Kidney (tissue), 22 donors: ENCODE measurements at places on chromosomes 3 and 15.

GRCh38 chr3:129592381-129593131 is 13.9 kb downstream of the PLXND1 start:
- DNase-seq, result peak; percentile 88

- DNase-seq, result peak; percentile 83
Observed at GRCh38 chr15:90664650-90665287, 52.4 kb upstream of the BLM start.

GRCh38 chr15:58110999-58111717 is 27.0 kb upstream of the AQP9 start:
- no peak for DNase-seq

DNA sequence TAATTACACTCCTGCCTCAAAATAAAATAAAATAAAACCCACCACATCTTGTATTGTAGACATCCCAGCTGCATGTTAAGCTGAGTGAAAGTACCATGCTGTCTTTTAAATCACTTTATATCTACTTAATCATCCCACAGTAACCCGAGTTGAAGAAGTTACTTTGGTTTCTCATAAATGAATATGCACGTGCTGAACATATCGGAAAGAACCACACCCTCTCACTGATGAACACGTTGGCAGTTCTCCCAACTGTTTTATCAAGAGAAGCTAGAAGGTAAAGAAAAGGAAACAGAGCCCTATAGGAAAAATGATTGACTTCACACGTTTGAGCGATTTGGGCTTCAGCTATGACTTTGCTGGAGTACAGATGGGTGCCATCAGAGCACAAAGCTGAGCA is 15.9 kb upstream of the TM4SF19 start:
- DNase-seq, result no peak

- no peak for DNase-seq
Observed at GRCh38 chr15:71538181-71538580, 272.2 kb upstream of the NR2E3 start.

- DNase-seq, result no peak
Observed at GRCh38 chr3:170641510-170642236, 55.8 kb upstream of the SLC7A14 start.

GRCh38 chr3:882533-882932 is 210.3 kb upstream of the CNTN6 start:
- no peak for DNase-seq

GRCh38 chr15:81469154-81469553 is 95.1 kb upstream of the TMC3 start:
- no peak for DNase-seq

DNA sequence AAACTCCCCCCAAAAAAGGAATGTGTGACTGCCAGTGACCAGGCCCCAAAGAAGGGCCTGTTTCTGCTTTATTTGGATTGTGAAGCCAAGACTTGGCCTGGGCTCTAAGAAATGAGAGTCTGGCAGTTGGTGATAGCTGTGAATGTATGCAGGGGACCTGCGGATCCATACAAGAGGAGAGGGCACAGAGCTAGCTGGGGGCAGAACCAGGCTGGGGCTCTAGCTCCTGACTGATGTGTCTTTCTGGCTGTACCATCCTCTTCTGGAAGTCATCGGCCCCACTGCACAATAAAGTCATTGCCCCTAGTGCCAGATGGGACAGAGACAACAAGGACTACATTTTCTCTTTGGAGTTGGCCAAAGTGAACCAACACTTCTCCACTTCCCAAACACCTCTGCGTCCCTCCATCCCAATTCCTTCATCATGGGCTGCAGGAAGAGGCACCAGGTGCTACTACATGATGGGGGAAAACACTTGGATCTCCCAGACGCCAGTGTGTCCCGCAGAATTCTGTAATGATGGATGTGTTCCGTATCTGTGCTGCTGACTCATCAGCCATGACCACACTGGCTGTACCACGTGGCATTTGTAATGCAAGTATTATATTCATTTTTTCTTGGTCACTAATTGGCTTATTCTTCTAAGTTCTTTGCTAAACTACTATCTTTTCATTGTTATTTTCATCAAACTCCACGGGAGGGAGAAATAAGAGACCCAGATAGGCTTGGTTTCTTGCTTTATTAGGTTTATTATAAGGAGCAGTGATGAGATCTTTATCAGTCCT is 1.7 kb upstream of the PLA2G4F start:
- DNase-seq, result no peak

DNA sequence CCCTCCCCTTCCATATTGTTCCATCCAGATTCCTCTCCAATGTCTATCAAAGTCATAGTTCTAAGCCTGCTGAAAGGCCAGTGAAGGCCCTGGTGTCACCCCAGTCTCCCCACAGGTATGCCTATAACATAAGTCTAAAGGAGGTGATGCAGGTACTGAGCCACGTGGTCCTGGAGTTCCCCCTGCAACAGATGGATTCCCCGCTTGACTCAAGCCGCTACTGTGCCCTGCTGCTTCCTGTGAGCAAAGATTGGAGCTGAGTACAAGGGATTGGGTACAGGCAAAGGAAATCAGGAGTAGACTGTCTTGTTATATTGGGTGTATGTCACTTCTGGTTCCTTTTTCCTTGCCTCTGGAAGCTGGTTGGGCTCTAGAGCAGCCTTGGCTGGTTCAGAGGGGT is 8.2 kb downstream of the EIF2B5 start:
- DNase-seq, result no peak

DNA sequence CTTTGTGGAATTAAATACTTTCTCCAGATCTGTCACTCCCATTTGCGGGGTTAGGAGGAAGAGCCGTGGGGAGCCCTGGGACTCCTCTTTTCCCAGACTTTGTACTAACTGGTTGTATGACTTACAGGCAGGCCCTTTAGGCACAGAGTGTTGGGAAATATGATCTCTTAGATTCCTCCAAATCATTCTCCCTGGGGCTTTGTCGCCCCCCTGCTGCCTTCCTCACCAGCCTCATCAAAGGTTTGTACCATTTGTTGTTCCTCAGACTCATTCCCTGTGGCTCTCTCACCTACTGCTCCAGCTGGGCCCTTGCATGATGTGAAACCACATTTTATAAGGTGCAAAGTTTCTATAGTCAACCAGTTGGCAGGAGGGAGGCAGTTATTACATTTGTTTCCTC is 56.4 kb downstream of the CRYGS start:
- no peak for DNase-seq

DNA sequence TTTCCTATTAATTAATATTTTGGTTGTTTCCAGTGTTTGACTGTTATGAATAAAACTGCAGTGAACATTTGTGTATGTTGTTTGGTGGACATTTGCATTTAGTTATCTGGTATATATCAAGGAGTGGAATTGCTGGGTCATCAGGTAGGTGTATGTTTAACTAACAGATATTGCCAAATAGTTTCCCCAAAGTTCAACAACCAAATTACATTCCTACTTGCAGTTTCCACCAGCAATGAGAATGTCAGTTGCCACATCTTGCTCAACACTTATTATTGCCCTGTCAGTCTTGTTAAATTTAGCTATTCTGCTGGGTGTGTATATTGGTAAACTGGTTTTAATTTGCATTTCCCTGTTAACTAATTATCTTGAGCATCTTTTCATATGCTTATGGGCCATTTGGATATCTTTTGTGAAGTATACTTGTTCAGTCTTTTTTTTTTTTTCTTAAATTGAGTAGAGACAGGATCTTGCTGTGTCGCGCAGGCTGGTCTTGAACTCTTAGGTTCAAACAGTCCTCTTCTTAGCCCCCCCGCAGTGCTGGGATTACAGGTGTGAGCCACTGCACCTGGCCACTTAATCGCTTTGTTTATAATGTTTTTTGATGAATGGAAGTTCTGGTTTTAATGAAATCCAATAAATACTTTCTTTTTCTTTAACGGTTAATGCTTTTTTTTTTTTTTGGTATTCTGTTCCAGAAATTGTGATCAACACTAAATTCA is 7.9 kb downstream of the FEM1B start:
- DNase-seq, result no peak

GRCh38 chr15:86263230-86263629 is 183.6 kb downstream of the AGBL1 start:
- no peak for DNase-seq

DNA sequence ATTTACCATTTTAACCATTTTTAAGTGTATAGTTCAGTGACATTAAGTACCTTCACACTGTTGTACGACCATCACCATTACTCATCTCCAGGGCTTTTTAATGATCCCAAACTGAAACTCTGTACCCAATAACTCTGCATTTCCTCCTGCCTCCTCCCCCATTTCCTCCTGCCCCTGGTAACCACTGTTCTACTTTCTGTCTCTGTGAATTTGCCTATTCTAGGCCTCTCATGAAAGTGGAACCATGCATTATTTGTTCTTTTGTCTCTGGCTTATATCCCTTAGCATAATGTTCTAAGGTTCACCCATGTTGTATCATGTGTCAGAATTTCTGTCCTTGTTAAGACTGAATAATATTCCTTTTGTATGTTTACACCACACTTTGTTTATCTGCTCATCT is 154.2 kb downstream of the MECOM start:
- DNase-seq, result no peak

DNA sequence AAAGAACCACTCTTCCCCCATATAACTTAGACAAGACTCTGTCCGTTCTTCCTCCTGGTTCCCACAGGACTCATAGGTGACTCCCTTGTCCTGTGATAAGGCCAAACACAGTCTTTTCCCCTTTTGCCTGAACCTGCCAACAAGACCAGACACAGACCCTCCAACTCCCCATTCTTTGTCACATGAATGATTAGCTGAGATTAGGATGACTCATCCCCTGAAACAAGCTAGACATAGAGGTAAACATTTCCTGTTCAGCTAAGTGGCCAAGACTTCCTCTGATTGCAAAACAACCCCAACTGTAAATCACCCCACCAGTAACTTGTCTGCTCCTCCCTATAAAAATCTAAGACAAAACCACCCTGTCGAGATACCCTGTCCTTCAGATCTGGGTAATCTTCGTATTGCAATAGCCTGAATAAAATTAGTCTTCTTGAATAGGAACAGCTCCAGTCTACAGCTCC is 11.4 kb upstream of the HTR3E start:
- no peak for DNase-seq

GRCh38 chr3:32641356-32641755 is 43.6 kb upstream of the CNOT10 start:
- peak; percentile 17 for DNase-seq

- DNase-seq, result no peak
Observed at GRCh38 chr15:58582160-58582559, 150.4 kb downstream of the LIPC start.

DNA sequence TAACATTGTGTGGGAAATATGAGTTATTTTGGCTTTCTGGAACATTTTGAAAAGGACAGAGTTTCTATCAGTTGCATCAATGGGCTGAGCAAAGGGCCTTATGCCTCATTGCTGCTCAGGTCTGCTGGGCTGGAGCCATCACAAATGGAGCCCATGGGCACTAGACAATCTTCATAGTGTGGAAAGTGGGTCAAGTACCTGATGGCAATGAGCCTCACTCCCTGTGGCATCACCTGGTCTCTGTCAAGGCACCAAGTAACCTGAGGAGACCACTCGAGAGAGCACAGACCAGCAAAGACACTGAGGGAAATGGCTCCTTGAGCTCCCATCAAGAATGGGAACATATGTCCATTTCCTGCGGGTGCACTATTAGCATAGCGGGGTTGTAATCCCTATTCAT is 96.7 kb upstream of the PPP2R3A start:
- no peak for DNase-seq

GRCh38 chr3:131432441-131432840 is 50.9 kb downstream of the NUDT16 start:
- no peak for DNase-seq

DNA sequence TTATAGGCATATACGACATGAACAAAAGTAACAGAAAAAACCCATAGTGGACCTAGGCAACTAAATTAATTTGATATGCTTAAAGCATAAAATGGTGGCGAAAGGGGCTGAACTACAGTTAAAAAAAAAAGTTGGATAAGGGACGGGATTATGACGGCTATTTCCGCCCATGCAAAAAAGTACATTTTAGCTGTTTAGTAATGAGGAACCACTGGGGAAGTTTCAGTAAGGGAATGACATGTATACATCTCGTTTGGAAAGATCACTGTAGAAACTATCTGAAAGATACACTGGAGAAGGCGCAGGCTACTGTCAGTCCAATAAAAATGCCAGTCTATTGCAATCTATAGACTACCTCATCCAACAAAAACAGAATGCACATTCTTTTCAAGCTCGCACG is 65.6 kb downstream of the ZNF148 start:
- DNase-seq, result no peak

GRCh38 chr3:138097192-138098172 is 17.9 kb downstream of the DZIP1L start:
- no peak for DNase-seq

DNA sequence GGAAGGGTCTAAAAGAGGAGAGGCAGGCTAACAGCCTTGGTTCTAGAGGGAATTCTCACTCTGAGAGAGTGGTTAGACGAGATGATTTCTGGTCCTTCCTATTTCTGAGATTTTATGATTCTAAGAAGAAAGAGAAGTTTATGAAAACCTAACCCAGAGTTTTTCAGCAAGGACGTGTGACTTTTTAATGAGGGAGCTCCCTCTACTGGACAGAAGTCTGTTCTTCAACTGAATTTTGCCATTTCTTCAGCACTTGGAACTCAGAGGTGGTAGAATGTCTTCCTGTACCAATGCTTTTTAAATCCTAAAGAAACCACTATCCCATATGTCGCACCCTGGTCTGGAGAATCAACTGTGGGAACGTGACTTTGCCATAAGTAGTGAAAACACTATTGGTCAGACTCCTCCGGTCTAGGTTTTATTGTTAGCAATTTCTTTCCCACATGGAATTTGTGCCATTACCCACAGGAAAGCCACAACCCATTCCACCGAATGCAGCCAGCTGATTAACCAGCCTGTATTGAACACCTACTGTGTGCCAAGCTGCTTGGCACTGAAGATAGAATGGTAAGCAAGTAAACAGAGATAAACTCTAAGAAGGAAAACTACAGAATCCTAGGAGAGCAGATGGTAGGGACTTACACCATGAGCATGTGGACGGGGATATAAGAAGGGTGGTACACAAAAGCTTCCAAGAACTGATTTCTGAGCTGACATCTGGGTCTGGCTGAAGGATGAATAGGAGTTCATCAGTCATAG is 199.5 kb upstream of the LMCD1 start:
- no peak for DNase-seq

GRCh38 chr3:36433511-36433910 is 53.2 kb downstream of the STAC start:
- DNase-seq, result no peak

- peak; percentile 43 for DNase-seq
Observed at GRCh38 chr3:139319428-139320402, 24.1 kb upstream of the MRPS22 start.

- DNase-seq, result no peak
Observed at GRCh38 chr3:193837347-193837827, 244.4 kb downstream of the OPA1 start.

DNA sequence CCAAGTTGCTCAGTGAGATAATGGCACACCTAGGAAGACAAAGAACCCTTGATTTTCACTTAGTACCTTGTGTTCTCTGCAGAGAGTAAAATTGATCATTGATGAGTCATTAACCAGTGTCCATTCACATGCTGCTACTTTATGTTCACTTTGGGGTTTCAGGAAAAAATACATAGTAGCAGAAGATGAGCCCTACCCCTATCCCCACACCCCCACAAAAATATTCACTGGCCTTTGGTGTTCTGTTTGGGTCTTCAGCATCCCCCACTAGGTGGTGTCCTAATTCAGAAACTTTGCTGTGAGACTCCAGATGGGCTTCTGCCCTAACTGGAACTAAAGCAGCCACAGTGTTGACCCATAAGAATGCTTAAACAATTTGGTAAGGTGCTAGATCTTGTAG is 178.8 kb downstream of the KLHL25 start:
- DNase-seq, result peak; percentile 56
